ENCODE measurements at places on chromosomes 4 and X.

- peak; percentile 68 for DNase-seq
Observed at GRCh38 chrX:31266203-31267076, 194.6 kb upstream of the FTHL17 start.

GRCh38 chrX:105758754-105759153 is 63.6 kb upstream of the NRK start:
- DNase-seq: no peak

DNA sequence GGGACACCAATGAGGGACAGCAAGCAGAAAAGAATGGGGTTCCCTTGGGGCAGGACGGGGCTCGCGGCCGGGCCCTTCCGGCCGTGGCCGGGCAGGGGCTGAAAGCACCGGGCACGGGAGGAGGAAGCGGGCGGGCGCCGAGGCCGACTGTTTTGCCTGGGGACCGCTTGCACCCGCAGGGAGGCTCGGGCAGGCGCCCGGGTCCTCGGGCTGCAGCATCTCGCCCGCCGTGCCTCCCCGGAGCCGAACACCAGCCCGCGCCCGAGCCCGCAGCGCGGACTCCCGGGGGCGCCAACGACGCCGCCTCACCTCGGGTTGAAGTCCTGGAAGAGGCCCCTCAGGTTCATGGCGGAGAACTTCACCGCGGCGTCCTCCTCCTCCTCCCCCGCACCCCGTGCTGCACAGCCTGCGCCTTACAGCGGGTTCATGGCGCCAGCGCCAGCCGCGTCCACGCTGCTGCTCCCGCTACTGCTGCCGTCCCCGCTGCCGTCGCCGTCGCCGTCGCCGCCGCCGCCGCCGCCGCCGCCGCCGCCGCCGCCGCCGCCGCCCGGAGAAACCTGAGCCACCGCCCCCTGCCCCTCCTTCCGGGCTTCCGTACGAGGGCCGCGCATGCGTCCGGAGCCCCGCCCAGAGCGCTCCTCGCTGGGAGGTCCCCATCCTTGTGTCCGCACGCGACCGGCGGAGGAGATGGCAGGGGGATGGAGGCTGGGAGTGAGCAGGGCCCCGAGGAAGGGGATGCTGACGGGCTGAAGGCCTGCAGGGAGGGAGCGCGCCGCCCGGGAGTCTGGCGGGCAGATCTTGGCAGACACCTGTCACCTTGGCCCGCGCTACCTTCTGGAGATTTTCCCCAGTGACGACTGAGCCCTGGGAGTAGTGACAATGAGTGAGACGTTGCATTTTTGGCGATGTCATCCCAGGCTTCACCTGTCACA is at the start of gene TMEM185A:
TSS of gene TMEM185A (minus strand) at position 559 of the 932 bp plus-strand sequence. CDS start at position 347, 212 bp downstream.
- peak; percentile 81 for DNase-seq

DNA sequence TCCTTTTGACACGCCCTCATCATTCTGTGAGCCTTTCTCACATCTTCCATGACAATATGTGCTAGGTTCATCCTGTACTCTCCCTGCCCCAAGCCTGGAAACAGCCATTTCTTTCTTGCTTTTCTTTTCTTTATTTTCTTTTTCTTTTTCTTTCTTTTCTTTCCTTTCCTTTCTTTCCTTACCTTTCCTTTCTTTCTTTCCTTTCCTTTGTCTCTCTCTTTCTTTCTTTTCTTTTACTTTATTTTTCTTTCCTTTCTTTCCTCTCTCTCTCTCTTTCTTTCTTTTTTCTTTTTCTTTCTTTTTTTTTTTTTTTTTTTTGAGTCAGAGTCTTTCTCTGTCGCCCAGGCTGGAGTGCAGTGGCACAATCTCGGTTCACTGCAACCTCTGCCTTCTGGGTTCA is 14.6 kb downstream of the PPP1R3F start:
- no peak for DNase-seq

DNA sequence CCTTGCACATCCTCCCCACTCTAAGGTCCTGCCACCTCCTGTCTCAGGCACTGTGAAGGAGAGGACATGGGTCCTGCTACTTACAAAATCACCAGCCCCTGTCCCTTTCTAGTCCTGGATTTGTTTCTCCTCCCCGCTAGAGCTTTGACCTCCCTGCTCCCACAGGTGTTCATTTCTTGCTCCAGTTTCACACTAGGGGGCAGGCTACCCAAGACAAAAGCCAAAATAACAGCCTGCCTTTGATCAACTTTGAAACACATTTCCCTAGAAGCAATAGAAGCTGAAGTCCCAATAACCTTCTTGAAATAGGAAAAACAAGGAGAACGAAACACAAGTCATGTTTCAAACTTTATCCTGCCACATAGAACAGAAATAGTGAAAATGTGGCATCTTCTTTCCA is 164.4 kb downstream of the QDPR start:
- peak; percentile 16 for DNase-seq

GRCh38 chrX:121301356-121301755 is 253.9 kb downstream of the GLUD2 start:
- no peak for DNase-seq

DNA sequence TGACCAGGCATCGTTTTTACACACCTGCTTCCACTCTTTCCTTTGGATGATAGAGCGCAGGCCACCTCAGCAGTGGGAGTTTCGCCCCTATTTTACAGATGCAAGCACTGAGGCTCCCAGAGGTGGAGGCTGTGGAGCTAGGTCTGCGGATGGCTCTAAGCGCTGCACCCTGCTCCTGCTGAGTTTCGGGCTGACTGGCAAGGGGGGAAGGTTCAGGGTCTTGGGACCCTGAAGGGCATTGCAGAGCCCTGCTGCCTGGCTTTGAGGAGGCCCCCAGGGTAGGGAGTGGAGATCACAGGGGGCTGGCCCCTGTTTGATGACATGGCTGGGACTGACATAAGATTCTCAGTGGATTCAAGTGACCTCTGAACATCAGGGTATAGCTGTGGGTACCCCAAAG is 62.8 kb upstream of the NKX1-1 start:
- DNase-seq: no peak

- DNase-seq: no peak
Observed at GRCh38 chr4:80876810-80877209, 153.7 kb upstream of the BMP3 start.

DNA sequence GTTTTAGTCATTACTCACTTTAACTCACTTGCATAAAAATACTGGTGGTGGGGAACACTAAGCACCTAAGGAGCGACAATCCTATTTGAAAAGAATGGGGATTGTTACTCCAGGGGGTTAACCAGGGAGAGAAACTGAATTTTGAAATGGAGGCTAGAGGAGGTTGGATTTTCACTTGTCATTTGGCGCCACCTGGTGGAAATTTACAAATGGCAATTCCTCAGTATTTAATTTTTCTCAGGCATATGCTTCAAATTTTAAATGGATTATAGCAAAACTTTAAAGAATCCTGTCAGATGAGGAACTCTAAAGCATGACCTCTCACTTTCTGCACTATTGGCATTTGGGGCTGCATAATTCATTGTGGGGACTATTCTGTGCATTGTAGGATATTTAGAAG is 2.7 kb upstream of the GEMIN8 start:
- peak; percentile 57 for DNase-seq

DNA sequence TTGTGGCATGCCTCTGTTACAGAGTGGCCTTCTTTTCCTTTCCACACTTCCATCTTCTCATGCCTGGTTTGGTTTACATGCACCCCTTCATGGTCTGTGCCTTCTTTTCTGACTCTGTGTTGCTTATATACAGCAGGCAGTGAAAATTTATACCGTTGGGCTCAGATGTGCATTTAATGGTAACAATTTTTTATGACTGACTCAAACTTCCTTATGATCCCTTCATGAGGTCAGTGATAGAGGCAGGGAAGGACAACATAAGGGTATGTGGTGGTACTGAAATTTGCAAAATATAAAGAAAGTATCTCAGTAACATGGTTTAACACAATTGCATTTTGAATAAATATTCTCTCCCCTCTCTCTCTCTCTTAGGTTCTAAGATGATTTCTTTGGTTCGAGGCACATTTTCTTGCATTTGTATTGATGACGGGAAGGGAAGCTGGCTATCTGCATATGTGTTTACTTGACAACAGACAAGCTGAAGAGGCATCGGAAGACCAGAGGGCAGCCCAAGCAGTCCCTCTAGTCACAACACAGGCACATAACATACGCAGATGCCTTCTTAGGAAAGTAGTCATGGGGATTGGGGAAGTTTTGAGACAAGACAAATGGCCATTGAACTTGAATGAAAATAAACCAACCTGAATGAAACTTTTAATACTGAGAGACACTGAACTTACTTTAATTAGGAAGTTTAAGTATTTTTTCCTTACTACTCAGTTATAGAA is 163.3 kb upstream of the LEF1 start:
- DNase-seq: no peak

- no peak for DNase-seq
Observed at GRCh38 chr4:3818371-3818770, 52.2 kb downstream of the ADRA2C start.

- DNase-seq: no peak
Observed at GRCh38 chr4:81629366-81629765, 157.7 kb upstream of the RASGEF1B start.

DNA sequence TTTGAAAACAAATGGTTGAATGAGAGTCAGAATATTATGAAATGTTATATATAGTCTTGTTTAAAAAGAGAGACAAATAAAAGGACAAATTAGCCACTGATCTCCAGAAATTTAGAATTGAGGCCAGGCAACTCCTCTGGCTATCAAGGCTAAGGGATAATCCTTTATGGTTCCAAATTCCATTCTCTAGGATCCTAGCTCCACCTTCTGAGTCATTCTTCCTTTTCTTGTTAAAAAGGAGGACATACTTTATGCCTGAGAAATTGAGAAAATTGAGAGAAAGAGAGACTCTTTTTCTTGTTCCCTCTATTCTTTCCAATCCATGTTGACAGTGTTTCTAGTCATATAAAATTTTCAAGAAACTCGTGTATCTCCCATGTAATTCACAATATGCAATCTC is 1299.5 kb downstream of the FSTL5 start:
- no peak for DNase-seq

DNA sequence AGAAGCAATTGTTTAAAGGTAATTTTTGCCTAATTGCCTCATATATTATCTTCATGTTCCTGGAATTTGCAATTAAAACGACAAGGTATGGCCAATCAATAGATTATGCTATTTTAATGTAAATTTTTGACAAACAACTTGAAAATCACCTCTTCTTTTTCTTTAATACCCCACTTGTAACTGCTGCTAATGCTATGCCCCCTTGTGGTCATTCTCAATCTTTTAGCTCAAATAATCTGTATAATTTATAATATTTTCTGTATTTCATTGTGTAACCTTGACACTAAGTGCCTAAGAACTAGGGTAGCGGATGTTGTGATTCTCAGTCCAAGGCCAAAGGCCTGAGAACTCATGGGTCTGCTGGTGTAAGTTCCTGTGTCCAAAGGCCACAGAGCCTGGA is 831.7 kb upstream of the POU3F4 start:
- DNase-seq: no peak

DNA sequence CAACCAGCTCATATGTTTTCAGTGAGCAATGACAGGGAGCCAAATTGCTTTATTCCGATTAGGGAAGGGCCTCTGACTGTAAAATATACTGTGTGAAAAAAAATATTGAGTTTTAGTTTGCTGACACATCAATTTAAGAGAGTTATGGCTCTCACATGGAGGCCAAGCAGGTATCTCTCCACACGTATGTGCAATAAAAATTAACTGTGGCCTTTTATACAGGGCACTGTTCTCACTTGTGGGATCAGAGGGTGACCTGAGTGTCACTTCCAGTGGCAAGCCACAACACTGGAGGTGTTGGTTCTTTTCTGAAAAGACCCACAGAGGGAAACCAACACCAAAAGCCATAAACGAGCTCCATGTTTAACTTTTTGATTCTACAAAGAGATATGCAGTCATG is 462.8 kb downstream of the MID1IP1 start:
- no peak for DNase-seq

DNA sequence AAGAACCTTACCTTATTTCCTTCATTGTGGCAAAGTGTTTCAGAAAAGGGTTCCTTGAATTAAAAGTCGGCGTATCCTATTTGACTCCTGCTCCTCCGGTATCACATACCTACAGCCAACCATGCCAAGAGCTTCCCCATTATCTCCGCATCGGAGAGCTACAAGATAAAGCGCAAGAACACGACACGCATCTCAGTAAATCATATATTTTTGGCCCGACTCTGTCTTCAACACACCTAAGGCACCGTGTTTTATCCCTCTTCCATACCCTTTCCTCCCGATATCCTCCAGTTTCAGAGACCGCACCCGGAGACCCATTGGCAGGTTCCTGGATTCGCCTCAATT is 497 bp upstream of the THAP9 start:
- DNase-seq: no peak

DNA sequence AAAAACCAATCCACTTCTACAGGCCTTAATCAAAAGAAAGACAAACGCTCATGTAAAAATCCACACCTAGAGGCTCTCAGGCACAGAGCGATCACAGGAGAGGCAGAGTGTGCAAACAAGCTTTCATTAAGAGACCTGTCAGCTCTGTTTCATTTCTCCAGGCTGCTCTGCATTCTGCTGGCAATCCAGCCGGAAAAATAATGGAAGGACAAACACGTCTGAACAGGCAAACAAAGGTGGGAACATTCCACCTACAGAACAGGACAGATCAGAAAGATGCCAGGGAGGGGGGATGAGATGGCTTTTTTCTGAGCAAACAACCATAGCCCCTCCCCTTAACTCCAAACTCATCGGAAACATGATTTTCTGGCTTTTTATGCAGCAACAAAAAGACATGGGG is 9.7 kb downstream of the SOD3 start:
- no peak for DNase-seq

GRCh38 chr4:6902318-6903042 is 7.1 kb upstream of the TBC1D14 start:
- DNase-seq: no peak

DNA sequence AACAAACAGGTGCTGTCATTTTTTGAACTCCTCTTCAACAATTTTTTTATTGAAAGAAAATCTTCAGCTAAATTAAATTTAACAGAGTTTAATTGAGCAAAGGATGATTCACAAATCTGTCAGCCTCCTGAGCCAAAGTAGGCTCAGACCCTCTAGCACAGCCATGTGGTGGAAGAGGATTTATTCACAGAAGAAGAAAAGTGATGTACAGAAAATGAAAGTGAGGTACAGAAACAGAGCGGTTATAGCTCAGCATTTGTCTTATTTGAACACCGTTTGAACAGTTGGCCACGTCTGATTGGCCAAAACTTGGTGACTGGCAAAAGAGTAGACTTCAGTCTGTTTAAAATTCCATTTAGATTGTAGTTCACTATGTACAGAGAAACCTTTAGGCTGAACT is 217.3 kb downstream of the SPANXN1 start:
- DNase-seq: no peak

GRCh38 chrX:72079607-72080006 is 52.1 kb downstream of the RTL5 start:
- DNase-seq: no peak

GRCh38 chrX:48695925-48696300 is 621 bp upstream of the SUV39H1 start:
- DNase-seq: peak; percentile 28

Data from nephron progenitor cell (in vitro differentiated cells).